Stromal cell of bone marrow (primary cell): ENCODE measurements at places on chromosomes 7 and 10.
A peak's percentile ranks its signal among the peaks of the same experiment; 100 is the strongest.

DNA sequence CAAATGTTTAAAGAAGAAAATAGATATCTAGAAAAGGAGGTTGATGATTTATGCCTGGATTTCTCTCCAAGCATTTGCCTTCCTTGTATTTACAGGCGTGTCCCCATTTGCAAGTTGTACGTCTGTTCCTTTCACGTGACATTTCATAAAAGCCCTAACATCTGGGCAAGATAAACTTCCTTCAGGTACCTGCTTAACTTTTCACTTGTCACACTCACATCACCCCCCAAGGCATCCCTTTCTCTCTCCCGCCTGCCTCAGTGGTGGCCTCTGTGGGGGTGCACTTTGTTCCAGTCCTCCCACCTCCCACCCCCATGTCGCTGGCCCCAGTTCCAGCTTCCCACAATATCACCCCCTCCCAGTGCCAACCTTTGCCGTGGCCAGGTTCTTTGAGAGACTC, 6.7 kb downstream of the TWIST1 start:
- no peak for DNase-seq

GRCh38 chr7:139869886-139870285, 40.8 kb downstream of the TBXAS1 start:
- DNase-seq, result no peak

DNA sequence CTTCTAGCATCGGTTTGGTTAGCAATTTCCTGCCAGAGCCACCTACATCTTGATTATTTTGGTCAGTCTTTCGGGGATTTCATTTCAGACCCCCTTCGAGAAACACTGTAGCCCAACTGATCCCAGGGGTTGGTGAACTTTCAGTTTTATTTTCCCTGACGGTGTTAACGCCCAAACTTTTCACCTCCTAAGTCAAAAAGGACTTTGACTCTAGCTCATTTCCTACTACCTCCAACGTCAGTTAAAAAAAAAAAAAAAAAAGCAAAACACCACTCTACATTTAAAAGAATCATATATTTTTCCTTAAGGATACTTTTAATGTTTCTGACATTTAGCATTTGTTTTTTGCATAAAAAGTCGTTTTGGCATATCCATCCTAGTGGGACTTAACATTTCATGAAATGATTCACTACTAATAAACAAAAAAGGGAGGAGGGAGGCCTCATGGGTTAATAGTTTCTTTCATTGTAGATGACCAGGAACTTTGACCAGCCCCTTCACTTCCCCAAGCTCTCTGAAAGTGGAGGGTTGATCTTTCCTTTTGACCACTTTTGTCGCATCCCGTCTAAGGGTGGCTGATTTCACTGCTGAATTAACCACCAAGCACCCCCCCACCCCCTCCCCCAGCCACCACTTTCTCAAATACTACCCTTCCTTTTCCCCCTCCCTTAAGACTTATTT, 764 bp upstream of the TCF7L2 start:
- no peak for DNase-seq

DNA sequence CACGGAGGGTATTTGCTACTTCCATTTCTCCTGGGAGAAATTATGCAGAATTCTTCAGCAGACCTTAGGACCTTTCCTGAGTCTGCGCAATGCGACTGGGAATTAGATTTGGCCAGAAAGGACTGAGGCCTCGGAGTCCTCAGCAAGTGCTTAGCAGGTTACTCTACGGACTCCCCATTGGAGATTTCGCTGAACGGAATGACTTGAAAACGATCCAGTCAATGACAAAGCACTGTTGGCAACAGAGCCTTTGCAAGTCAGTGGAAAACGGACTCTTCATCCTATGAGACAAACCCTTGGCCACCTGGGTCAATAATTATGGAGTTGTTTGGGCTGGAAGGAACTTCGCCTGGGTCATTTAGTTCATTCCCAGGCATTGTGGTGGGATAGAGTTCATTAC, 107.4 kb downstream of the FAM204A start:
- DNase-seq, result no peak

- no peak for DNase-seq
Observed at GRCh38 chr7:80480566-80480965, 31.3 kb downstream of the GNAT3 start.

GRCh38 chr7:157581740-157582139, 244.9 kb downstream of the DNAJB6 start:
- no peak for DNase-seq

GRCh38 chr7:38973760-38974159, 3.9 kb upstream of the POU6F2 start:
- no peak for DNase-seq

- DNase-seq, result no peak
Observed at GRCh38 chr10:1567742-1568495, 169.4 kb downstream of the ADARB2 start.

- no peak for DNase-seq
Observed at GRCh38 chr7:146635205-146636032, 518.8 kb downstream of the CNTNAP2 start.

DNA sequence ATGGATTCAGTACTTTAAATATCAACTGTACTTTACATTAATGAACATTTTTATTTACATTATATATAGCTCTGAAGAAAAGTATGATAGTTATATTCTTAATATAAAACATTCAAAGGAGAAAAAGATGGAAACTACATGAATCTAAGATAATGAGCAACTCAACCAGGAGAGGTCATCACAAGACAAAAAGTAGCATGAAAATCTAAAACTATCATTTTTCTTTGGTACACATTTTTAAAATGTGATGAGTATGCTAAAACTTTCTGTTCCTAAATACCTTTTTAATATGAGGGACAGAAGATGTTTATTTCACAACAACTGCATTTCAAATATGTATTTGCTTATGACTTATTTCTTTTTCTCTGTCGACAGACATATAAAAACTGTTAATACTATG, 2.4 kb downstream of the CNTNAP2 start:
- DNase-seq, result peak; percentile 1

- DNase-seq, result no peak
Observed at GRCh38 chr10:91519899-91520514, 109.9 kb downstream of the HECTD2 start.

DNA sequence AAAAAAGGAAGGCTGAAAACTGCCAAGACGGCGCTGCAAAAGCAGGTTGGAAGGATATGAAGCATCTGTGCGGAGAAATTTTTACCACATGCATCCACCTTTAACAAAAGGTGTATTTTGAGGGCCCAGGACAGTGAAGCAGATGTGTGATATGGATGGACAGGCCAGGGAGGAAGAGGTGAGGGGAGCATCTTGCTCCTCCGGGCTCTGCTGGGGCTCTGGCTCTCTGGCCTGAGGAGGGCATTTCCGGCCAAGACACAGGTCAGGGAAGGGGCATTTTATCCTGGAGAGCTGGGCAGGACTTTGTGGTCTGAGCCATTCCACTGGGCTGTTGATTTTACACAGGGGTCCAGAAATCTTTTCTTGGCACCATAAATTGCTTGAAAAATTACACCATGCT, 175.1 kb downstream of the ZMYND11 start:
- DNase-seq, result no peak

GRCh38 chr10:5591336-5591824, 66.6 kb downstream of the CALML3 start:
- no peak for DNase-seq

- no peak for DNase-seq
Observed at GRCh38 chr10:97456034-97456685, 10.2 kb downstream of the ZDHHC16 start.

DNA sequence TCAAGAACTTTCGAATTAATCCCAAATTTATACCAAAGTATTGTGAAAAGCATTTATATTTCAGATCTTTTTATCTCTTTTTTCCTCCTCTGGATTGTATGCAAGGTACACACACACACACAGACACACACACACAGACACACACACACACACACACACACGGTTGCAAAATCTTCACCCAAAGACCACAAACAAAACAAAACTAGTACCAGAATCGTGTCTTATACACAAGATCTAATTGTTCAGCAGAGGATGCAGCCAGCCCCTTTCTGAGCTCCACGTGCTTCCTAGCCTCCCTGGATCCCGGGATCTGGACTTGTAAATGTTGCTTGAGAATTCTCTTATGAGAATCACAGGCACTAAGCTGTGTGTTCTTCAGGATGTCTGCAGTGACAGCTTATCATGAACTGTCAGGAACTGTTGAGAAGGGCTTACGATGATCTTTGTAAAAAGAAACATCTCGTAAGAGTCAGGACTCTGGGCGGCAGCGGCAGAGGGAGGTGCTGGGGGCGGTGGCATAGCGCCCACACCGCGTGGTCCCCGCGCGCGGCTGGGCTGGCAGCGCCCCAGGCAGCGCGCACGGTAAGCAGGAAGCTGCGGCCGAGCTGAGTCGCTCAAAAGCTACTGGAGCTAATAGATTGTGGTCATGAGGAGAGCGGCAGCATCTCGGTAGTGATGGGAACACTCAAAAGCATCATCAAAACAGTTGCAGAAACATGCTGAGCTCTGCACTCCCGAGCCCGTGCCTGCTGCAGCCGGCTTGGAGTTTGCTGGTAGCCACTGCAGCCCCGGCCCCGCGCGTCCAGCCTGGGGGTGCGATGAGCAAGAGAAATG, 277.6 kb downstream of the GATA3 start:
- peak; percentile 42 for DNase-seq

DNA sequence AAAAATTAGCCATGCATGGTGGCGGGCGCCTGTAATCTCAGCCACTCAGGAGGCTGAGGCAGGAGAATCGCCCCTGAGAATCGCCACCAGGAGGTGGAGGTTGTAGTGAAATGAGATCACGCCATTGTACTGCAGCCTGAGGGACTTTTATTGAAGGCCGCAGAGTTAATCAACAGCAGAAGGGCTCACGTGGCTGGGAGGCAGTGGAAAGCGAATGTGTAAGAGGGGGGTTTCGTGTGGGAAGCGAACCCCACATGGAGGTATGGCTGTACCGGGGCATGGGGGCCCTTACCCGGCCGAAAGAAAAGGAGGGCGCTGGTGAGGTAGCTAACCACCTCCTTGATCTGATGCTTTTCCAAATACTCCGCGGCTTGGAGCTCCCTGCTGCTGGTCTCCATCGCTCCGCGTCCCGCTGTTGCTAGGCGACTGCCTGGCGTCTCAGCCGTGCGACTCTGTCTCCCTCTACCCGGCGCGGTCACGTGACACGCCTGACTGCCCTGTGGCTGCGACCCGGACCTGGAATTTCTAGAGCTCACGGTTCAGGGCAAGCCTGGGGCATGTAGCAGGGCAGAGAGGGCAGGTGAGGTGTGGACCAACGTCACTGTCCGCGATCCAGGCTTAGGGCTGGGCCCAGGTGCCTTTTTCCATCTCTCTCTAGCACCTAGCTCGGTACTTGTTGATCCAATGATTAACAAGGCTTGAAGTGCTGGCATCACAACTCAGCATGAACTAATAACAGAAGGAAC, at the start of gene EFCAB10:
TSS of gene EFCAB10 (minus strand) at position 428 of the 746 bp plus-strand sequence. CDS start at position 398, 30 bp downstream.
- no peak for DNase-seq

GRCh38 chr10:396535-397220, 261.4 kb downstream of the ZMYND11 start:
- no peak for DNase-seq
